Activated CD4-positive, alpha-beta T cell treated with anti-CD3 and anti-CD28 coated beads for 36 hours (primary cell): ENCODE measurements at places on chromosomes 4 and X.

- DNase-seq: no peak
Measured at GRCh38 chr4:26525771-26526150, 35.5 kb upstream of the CCKAR start.

DNA sequence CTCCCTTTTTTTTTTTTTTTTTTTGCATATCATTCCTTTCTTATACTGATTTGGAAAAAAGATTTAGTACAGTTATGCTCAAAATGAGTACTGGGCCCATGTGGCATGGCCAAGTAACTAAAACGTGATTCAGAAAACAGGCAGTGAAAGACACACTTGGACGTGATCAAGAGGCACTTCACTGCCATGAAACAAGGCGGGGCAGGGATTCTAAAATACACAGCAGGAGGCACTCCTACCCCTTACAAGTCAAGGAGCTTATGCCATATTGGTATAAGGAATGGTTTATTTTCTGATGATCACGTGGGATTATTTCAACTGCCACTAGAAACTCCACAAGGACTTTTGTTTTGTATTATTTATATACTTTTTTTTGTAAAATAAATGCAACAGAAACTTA is 72.0 kb downstream of the CHST7 start:
- no peak for DNase-seq

- DNase-seq: no peak
Measured at GRCh38 chrX:112849016-112849415, 8.4 kb upstream of the AMOT start.

- no peak for DNase-seq
Measured at GRCh38 chrX:78958419-78959116, 13.4 kb downstream of the P2RY10 start.

- DNase-seq: no peak
Measured at GRCh38 chr4:154858166-154858565, 77.1 kb downstream of the RBM46 start.

DNA sequence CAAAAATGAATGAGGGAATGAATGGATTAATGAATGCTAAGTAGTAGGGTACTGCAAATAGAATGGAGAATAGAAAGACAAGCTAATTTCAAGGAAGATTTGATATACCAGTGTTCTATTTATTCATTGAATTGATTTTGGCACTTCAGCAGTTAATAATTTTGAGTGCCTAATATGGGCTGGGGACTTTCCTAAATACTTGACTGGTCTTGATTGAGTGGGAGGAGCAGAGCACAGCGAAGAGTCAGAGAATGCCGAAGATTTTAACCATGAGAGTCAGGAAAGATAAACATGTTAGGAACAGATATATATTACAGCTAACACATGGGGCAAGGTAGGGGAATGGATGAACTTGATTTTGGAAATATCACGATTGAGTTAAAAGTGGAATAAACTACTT is 10.6 kb downstream of the IL15 start:
- DNase-seq: no peak

DNA sequence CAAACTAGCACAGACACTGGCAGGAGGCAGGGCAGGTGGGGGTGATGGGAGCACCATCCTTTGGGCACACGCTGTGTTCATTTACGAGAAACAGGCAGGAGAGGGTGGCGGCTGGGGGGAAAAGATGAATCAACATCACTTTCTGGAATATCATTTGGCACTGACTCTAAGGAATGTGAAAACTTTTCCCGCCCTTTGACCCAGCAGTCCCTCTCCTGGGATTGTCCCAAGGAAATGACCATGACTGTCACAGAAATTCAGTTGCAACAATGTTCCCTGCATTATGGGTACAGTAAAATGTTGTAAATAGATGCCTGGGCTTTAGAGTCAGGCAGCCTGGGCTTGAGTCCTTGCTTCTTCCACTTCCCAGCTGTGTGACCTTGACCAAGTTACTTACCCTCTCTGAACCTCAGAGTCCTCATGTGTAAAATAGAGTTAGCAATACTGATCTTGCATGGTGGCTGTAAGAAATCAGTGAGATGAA is 58.6 kb downstream of the ABLIM2 start:
- DNase-seq: no peak

- DNase-seq: no peak
Measured at GRCh38 chr4:93814141-93814540, 14.4 kb upstream of the ATOH1 start.

GRCh38 chr4:4689694-4690440 is 148.0 kb upstream of the STX18 start:
- DNase-seq: peak; percentile 16

DNA sequence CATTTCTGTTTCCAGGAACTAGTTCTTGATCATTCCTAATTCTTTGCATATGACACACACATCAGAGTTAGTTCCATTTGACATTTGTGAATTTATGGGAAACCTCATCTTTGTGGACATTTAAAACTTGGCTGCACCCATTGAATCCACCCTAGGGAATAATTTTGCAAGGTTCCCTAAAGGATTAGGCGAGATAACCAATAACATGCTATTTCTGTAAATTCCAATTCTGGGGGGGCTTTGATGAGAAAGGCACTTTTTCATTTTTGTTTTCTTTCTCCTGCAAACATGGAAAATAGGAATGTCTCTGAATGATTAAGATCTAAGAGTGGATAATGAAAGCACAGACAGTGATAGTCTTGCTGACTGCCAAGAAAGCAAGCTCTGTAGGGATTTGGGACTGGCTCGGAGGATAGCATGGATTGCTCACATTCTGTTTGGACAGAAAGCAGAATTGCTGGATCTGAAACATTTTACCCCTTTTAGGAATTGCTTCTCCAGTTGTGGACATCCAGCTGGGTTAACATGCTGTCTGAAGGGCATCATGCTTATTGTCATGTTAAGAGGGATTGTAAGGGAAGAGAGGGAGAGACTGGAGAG is 145.1 kb downstream of the NHS start:
- no peak for DNase-seq

DNA sequence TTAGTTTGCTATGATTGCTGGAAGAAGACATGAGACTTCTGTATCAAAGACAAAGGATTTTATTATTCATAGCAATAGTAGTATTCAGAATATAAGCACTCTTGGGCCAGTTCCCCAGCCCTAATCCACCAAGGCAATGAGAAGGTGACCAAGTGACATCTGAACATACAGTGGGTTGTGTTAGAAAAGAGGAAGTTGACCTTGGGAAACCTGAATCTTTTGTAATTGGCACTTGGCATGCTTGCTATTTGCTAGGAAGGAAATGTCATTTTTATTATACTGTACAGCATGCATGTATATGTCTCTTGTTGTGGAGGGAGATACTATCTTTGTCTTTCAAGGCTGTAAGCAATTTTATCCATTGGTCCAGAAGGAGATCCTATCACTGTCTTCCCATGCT is 216.1 kb upstream of the FAT1 start:
- DNase-seq: no peak

GRCh38 chr4:19152264-19152663 is 1099.4 kb upstream of the SLIT2 start:
- no peak for DNase-seq

DNA sequence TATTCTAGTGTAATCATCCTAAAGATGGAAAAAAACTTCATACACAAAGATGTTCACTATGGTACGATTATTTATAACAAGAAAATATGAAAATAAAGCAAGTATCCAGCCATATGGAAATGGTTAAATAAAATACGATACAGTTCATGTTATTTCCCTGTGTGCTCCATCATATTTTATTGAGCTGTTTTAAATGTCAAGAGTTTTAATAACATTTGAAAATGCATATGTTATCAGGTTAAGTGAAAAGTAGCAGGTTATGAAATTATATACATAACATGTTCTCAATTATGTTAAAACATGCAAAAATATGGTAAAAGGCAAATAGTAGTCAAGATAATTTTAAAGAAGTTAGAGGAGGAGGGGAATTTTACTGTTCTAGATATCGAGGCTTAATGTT is 192.0 kb downstream of the HNRNPD start:
- DNase-seq: no peak

DNA sequence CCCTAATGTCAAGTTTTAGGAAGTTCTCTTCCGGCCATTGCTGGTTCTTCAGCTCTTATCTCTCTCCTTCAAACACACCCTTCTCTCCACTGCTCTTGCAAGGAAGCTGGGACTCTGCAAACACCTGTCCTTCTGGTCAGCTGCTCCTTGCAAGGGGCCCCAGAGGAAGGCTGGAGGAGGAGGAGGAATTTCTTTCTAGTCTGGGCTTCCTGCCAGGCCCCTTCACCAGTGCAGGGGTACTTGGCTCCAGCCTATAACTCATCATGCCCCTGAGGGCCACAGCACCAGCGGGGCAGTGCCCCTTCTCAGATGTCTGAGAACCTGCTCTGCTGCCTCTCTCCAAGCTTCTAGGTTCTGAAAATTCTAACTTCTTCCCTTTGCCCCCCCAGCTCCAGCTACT is 46.7 kb downstream of the REELD1 start:
- no peak for DNase-seq

DNA sequence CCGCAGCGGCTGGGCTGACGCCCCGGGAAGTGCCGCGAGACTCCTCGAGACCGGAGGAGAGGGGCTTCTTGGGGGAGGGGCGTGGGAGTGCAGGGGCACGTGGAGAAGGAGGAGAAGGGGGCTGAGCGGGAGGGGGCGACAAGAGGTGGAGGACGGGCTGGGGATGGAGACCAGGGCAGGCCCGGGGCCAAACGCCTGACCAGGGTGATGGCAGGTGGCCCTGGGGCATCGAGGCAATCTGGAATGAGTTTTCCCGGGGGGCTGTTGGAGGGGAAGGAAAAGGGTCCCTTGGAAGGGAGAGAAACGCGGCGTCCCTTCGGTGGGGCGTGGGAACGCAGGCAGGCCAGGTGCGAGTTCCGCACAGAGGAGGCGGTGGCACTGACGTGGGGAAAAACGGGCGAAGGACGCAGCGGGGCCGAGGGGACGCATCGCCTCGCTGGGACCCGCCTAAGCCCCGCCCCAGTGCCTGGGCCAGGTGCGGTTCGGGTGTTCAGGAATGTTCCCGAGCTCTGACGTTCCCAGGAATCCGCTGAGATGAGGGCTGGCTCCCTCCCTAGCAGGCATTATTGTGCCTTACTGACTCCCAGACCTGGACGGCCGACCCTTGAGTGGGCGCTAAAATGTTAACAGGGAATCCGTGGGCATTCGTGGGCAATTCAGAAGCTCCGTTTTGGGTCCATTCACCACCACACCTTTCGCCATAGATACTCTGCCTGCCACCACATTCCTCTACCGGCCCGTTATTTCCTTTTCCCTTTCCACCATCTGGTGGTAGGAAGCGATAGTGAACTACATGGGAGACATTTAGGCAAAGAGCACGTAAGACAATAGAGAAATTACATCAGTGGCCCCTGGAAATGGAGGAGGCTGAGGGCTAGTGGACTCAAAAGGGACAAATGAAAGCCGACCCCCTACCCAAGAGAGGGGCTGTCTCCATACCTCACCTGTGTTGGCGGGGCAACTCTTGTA is 795 bp upstream of the SH3KBP1 start:
- peak; percentile 54 for DNase-seq

DNA sequence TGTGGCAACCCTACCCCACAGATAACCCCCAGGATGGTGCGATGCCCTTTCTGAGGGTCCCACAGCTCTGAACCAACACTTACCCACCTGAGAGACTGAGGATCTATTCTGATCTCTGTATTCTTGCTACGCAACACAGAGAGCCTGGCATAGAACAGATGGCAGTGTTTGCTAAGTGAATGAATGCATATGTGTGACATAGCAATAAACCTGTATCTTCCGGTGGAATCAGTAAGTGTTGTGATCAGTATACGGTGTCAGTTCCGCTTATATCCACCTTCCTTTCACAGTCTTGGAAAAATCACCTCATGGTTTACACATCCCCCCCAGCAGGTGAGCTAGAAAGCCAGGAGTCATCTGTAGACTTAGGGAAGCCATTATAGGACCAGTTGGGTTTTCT is 5.9 kb upstream of the HSD17B10 start:
- no peak for DNase-seq

GRCh38 chrX:102651242-102652011 is at the start of gene GPRASP1:
Gene GPRASP1 (plus strand): TSS chrX:102651483. CDS start chrX:102653914, 2,431 bp downstream.
- DNase-seq: peak; percentile 61

- DNase-seq: no peak
Measured at GRCh38 chr4:107248571-107248970, 212.5 kb upstream of the DKK2 start.

DNA sequence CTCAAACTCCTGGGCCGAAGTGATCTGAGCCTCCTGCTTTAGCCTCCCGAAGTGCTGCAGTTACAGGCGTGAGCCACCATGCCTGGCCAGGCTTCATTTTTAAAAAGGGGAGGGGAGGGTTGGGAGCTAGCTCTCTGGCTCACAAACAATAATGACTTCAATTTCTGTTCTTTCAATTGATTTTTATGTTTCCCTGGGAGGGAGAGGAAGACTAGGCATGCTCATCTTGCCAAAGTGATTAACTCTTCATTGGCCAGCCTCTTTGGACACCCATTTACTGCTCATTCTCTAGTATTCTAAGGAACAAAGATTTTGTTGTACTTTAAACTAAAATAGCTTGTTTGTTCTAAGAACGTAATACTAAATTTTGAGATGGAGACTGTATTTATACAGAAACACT is 43.4 kb upstream of the TRIM2 start:
- no peak for DNase-seq

DNA sequence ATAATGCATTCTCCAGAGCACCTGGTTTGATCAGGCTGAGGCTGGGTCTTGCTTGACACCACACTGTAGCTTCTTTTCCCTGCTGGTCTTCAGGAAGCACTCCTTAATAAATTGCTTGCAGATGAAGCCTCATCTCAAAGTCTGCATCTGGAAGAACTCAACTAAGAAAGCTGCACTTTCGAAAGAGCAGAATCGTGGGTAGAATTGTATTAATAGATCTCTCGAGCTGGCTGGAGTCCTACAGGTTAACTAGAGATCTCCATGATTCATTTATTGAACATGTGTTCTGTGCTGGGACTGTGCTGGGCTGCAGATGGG is 152.7 kb downstream of the STK32B start:
- no peak for DNase-seq

- no peak for DNase-seq
Measured at GRCh38 chr4:161320377-161320776, 843.4 kb downstream of the FSTL5 start.

DNA sequence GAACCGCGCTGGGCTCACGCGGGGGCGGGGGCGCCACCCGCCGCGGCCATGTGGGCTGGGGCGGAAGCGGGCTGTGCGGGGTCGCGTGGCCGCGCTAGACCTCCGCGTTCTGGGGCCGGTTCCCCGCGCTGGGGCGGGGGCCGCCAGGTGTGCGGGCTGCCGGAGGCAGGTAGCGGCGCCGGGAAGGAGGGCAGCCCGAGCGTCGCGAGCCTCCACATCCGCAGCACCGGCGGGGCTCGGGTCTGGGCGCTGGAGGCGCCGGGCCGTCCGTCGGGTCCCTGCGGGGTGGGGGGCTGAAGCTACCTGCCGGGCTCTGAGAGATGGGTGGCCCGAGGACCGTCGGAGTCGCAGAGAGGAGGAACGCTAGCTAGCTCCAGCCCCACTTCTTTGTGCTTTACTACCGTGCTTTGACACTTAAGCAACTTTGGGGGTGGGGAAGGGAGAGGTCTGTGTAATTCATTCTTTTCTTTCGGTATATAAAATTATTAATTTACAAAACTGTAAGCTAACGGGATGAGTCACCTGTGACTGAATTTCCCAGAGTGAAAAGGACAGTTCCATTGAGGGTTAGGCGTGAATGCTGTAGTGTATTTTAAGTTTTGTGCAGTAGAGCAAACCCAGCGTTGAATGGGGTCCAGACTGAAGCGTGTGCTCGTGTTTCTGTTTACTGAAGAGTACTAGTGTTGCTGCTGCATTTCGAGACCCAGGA is 689 bp downstream of the METAP1 start:
- peak; percentile 26 for DNase-seq
